Ureter (tissue), 1 donor: ENCODE measurements at places on chromosomes 16 and 17.

DNA sequence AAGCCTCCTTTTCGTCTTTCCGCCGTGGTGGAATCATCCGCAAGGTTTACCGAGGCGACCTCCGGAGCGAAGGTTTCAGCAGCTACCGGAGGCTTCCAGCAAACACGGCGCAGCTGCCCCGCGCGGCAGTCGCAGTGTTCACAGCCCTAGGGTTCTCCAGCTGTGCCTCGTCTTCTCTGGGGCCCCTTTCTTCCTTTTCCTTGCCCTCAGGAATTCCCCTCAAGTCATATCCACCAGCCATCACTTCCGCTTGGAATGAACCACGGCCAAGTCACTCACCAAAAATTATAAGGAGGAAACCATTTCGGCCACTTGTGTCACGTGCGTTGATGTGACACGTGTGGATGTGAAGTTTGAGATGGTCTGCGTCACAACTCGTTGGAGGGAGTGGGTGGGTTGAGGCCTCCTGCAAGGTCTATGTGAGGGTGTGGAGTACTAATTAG is 636 bp upstream of the ERN1 start:
- peak; percentile 66 for DNase-seq

- DNase-seq = no peak
Measured at GRCh38 chr16:60432472-60432871, 1603.8 kb downstream of the CDH8 start.

GRCh38 chr17:19531780-19532501 is 1.7 kb upstream of the SLC47A1 start:
- DNase-seq = no peak

- DNase-seq = no peak
Measured at GRCh38 chr16:47045023-47045422, 71.5 kb upstream of the DNAJA2 start.

DNA sequence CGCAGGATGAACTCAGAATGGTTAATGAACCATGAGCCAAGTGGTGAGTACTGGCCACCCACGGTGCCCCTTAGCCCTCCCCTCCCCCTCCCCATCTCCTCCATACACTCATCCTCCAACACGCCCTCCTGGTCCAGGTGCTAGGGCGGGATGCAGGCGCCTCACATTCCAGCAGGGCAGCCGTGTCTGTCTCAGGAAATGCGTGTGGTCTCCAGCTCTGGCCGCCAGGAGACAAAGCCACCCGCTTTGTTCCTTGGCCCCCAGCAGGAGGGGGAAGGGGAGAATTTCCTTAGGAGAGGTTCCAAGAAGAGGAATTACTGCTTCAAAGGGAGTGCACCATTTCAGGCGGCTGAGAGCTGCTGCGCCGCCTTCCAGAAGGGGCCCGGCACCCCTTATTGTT is 29.7 kb upstream of the RMI2 start:
- DNase-seq = no peak

DNA sequence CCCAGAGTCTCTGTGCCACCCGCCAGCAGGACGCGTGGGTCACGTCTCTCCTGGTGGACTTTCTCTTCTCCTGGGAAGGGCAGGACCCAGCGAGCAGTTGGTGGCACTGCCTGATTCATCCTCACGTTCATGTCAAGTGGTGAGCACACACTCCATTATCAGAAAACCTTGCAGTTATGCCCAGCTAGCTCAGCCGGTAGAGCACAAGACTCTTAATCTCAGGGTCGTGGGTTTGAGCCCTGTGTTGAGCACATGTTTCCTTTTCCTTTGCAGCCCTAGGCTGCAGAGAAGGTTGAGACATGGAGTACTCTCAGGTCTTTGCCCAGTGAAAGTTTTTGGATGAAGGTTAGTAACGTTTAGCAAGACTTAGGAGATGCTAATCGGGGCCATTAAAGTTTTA is 8.0 kb downstream of the OR1F1 start:
- no peak for DNase-seq

GRCh38 chr16:21158208-21159110 is at the start of gene LDAF1:
LDAF1 (plus strand) TSS chr16:21158674; CDS start chr16:21161183, 2,509 bp downstream.
- DNase-seq = peak; percentile 91

DNA sequence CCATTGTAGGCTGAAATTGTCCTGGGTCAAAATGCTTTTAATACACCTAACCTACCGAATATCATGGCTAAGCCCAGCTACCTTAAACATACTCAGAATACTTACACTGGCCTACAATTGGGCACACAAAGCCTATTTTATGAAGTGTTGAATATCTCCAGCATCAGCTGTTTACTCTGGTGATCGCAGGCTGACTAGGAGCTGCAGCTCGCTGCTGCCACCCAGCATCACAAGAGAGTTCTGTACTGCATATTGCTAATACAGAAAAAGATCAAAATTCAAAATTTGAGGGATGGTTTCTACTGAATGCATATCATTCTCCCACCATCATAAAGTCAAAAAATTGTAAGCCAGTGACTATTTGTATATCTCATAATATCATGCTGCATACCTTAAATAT is 55.3 kb downstream of the ULK2 start:
- DNase-seq = no peak
